ENCODE measurements at places on chromosomes 2 and 18. TPM values are rescaled to one million over a fixed set of nuclear protein-coding genes. Genes with fewer than 3 reads are reported as not detected.

DNA sequence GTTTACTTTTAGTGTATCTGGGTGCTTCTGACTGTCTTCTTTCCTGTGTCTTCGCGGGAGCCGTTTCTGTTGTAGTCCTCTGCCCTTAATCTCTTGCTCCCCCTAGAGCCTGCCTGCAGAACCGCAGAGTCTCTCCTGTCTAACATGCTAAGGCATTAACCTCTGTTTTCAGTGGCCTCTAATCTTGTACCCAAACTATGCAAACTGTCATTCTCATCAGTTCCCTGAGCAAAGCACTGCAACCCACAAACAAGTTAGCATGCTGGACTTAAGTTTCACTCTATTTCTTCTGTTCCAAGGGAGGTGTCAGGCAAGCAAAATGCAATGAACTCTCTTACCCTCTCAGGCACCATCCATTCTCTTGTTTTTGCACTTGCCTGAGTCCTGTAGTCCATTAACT lies 138.4 kb downstream of the OTX1 start:
- no peak for DNase-seq
- H3K4me3 ChIP-seq = no peak overlapping the region
- no peaks in the 10 kb centered on the region for H3K27me3 ChIP-seq
- H3K36me3 ChIP-seq = no peaks in the 10 kb centered on the region
- no peaks in the 10 kb centered on the region for H3K4me1 ChIP-seq
- H3K27ac ChIP-seq = no peak overlapping the region

DNA sequence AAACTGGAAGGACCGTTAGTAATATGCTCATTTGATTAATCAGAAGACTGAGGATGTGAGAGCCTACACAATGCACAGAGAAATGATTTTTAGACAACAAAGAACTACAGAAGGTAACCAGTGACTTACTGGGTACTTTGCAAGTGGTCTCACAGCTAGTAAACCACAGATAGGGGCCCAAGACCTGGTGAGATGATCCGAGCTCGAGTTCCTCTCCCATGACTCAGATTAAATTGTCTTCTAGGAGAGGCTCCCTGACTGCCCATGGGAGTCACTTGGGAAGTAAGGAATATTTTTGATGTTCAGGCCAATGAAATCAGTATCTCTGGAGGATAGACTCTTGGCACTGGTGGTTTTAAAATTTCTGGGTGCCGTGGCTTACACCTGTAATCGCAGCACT lies 220.2 kb downstream of the CLIP4 start:
- no peaks in the 10 kb centered on the region for H3K4me1 ChIP-seq
- H3K27ac ChIP-seq = no peak overlapping the region
- no peak overlapping the region for H3K4me3 ChIP-seq
- H3K36me3 ChIP-seq = no peaks in the 10 kb centered on the region

GRCh38 chr2:166764216-166764615 lies 124.1 kb upstream of the XIRP2 start:
- DNase-seq = no peak
- H3K27ac ChIP-seq = no peak overlapping the region
- no peaks in the 10 kb centered on the region for H3K27me3 ChIP-seq

SPAG16 gene
- 3.2 TPM for total RNA-seq
